ENCODE measurements at places on chromosomes 5 and 9.
A peak's percentile ranks its signal among the peaks of the same experiment; 100 is the strongest.

GRCh38 chr9:127022913-127023660, 99.3 kb downstream of the ANGPTL2 start:
- no peaks in the 10 kb centered on the region for H3K36me3 ChIP-seq
- no peak overlapping the region for H3K27ac ChIP-seq
- H3K4me1 ChIP-seq = peaks cover 11% of the 10 kb centered on the region
- DNase-seq = no peak

DNA sequence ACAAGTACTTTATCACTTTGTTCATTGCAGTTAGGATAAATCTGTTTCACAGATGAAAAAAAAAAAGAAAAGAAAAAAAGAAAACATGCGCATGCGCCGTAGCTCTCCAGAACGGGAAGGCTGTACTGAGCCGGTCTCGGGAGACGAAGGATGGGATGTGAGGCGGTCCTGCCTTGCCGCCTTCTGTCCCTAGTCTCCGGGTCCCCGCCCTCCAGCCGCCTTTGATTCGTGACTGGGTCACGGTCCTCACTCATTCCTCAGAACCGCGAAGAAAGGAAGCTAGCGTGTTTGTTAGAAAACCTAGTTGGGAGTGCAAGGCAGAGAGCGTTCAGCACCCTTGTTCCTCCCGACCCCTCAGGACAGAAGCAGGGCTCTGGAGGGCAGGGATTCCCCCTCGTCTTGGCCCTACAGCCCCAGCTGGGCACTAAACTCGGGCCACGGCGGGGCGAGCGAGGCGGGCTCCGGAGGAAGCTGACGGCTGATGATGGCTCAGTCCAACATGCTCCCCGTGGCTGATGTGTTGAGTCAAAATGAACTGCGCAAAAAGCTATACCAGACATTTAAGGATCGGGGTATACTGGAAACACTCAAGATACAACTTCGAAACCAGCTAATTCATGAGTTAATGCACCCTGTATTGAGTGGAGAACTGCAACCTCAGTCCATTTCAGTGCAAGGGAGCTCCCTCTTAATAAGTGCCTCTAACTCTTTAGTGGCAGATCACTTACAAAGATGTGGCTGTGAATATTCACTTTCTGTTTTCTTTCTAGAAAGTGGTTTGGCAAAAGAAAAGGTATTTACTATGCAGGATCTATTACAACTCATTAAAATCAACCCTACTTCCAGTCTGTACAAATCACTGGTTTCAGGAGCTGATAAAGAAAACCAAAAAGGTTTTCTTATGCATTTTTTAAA, 40.0 kb downstream of the CPLANE1 start:
- peak; percentile 25 for DNase-seq
- peaks cover 17% of the 10 kb centered on the region for H3K36me3 ChIP-seq
- H3K4me1 ChIP-seq = no peaks in the 10 kb centered on the region
- no peaks in the 10 kb centered on the region for H3K27me3 ChIP-seq

DNA sequence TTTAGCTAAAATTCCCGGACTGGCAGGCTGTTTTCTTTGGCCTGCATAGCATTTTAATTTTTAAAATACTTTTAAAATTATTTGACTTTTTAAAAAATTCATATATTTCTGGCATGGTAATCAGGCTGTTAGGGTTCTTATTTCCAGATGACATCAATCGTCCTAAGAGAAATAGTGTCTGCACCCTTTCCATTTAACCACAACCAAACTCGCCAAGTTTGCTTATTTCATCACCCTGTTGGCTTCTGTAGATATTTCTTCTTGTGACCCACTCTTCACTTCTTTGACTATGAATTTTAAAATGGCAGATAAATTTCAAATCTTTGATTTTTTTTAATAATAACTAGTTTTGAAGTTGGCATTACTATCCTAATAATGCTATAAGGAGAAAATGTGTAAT, 675.7 kb upstream of the FTMT start:
- H3K27ac ChIP-seq = no peak overlapping the region
- DNase-seq = no peak
- H3K27me3 ChIP-seq = no peaks in the 10 kb centered on the region
- H3K36me3 ChIP-seq = no peaks in the 10 kb centered on the region
- H3K4me1 ChIP-seq = no peaks in the 10 kb centered on the region

- H3K36me3 ChIP-seq = peaks cover 12% of the 10 kb centered on the region
- peaks cover 10% of the 10 kb centered on the region for H3K4me1 ChIP-seq
- DNase-seq = peak; percentile 54
- H3K4me3 ChIP-seq = no peak overlapping the region
- H3K27ac ChIP-seq = no peak overlapping the region
- H3K27me3 ChIP-seq = no peaks in the 10 kb centered on the region
Observed at GRCh38 chr5:156330141-156330870, 3.3 kb downstream of the SGCD start.

DNA sequence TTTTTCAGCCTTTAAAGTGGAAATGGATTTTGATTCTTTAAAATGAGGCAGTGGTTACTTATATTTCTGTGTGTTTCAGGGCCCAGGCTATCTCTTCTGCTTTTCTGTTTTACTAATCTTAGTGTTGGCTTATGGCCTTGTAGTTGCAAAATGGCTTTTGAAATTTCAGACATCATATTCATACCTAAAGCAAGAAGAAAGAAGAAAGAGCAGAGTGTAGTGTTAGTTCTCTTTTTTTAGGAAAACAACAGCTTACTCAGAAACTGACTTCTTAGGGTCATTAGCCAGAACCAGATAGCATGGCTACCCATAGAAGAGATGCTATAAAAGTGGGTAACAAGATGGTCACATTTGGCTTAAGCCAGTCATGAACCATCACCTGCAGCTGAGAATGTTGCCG, 20.9 kb downstream of the ZBED3 start:
- no peak overlapping the region for H3K4me3 ChIP-seq
- H3K27me3 ChIP-seq = no peaks in the 10 kb centered on the region
- peaks cover 12% of the 10 kb centered on the region for H3K36me3 ChIP-seq
- peaks cover 7% of the 10 kb centered on the region for H3K4me1 ChIP-seq
- H3K27ac ChIP-seq = no peak overlapping the region

DNA sequence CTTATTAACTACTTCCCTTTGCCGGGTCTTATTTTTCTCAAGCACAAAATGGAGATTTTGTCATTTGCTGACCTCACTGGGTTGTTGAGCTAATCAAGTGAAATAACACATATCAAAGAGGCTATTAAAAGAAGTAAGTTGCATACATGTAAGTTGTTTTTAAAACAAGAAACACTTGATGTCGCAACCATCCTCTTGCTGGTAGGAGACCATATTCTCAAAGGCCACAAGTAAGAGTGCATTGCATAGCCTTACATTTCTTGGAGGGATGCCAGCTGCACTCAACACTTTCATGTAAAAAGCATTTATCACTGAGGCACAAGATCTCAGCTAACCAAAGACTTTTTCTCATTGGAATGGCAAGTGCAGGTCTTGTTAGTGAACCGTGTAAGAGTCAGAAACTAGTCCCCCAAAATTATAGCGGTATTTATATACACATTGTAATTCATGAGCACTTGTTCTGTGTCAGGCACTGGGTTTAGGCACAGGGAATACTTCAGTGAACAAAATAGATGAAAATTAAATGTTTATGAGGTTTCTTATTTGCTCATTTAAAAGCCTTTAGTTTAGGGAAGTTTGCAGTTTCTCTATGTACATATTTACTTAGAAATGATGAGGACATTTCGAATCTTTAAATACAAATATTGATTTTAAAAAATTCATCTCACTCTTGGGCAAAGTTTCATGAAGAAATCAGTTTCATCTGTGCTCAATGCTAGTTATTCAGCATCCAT, 72.0 kb downstream of the ZFAND5 start:
- no peak overlapping the region for H3K27ac ChIP-seq
- H3K27me3 ChIP-seq = peaks cover 4% of the 10 kb centered on the region
- H3K36me3 ChIP-seq = no peaks in the 10 kb centered on the region
- H3K4me3 ChIP-seq = no peak overlapping the region

- H3K4me1 ChIP-seq = no peaks in the 10 kb centered on the region
- H3K4me3 ChIP-seq = no peak overlapping the region
- H3K27me3 ChIP-seq = no peaks in the 10 kb centered on the region
- H3K36me3 ChIP-seq = no peaks in the 10 kb centered on the region
- H3K27ac ChIP-seq = no peak overlapping the region
- DNase-seq = no peak
Observed at GRCh38 chr5:44842496-44843282, 33.9 kb downstream of the MRPS30 start.

DNA sequence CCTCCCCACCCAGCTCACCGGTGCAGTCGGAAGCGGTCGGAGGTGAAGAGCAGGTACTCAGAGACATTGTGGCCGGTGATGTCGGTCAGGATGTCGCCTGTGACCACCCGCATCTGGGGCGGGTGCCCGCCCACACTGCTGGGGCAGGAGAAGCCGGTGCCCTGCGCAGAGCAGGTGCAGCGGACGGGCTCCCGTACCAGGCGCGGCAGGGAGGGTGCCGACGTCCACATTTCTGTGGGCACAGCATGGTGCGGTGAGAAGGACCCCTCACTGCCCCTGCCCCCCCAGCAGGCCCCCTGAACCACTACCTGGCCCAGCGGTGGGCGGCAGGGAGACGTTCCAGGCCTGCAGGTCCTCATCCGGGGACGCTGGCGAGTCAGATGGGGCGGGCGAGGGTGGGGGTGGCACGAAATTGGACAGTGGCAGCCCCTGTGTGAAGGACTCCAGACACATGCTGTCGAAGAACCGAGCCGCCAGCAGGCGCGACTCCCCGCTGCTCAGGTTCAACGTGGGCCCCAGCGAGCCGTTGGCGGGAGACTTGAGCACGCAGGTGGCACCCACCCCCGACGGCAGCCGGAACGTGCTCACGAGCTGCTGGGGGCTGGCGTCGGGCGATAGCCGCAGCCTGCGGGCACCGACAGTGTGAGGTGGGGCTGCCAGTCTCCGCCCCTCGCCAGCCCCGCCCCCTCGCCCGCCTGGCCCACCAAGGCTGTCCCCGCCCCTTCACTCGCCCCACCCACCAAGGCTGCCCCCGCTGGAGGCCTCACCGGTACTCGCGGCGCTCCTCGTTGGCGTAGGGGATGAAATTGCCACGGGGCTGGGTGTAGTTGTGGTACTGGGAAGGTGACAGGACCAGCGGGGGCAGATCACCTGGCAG, 15.1 kb downstream of the ABCA2 start:
- no peaks in the 10 kb centered on the region for H3K27me3 ChIP-seq
- H3K4me3 ChIP-seq = no peak overlapping the region
- no peak overlapping the region for H3K27ac ChIP-seq
- peaks cover 49% of the 10 kb centered on the region for H3K36me3 ChIP-seq
- H3K4me1 ChIP-seq = no peaks in the 10 kb centered on the region

GRCh38 chr5:60263346-60263745, 369.8 kb upstream of the PDE4D start:
- no peaks in the 10 kb centered on the region for H3K36me3 ChIP-seq
- H3K4me3 ChIP-seq = no peak overlapping the region
- no peak for DNase-seq
- no peaks in the 10 kb centered on the region for H3K4me1 ChIP-seq
- H3K27ac ChIP-seq = no peak overlapping the region

GRCh38 chr9:89080193-89080592, 88.9 kb downstream of the S1PR3 start:
- peaks cover 12% of the 10 kb centered on the region for H3K4me1 ChIP-seq
- peak; percentile 23 for DNase-seq
- peaks cover 6% of the 10 kb centered on the region for H3K36me3 ChIP-seq
- H3K4me3 ChIP-seq = no peak overlapping the region
- peak overlapping the region; percentile 20 for H3K27ac ChIP-seq

DNA sequence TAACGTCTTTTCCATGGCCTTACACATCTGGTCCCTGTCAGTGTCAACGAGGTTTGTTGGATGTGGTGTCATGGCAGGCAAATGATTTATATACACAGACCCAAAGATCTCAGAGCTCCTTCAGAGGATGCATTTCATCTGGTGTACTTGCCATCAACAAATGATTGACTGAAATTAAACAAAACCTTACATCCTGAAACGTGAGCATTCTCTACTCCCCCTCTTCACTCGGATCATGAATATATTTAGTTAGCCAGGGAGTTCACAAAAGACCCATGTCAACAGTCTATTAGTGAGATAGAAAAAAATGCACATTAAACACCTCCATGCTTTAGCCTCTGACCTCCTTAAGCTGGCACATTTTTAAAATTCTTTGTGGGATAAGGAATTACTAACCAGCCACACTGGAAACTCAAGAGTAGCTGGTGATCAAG, 215.6 kb downstream of the EFNA5 start:
- H3K27ac ChIP-seq = no peak overlapping the region
- H3K27me3 ChIP-seq = no peaks in the 10 kb centered on the region
- no peak overlapping the region for H3K4me3 ChIP-seq
- H3K4me1 ChIP-seq = peaks cover 8% of the 10 kb centered on the region

GRCh38 chr9:98890256-98890655, 53.5 kb upstream of the COL15A1 start:
- no peak overlapping the region for H3K4me3 ChIP-seq
- H3K36me3 ChIP-seq = no peaks in the 10 kb centered on the region
- H3K27ac ChIP-seq = no peak overlapping the region
- H3K27me3 ChIP-seq = no peaks in the 10 kb centered on the region

DNA sequence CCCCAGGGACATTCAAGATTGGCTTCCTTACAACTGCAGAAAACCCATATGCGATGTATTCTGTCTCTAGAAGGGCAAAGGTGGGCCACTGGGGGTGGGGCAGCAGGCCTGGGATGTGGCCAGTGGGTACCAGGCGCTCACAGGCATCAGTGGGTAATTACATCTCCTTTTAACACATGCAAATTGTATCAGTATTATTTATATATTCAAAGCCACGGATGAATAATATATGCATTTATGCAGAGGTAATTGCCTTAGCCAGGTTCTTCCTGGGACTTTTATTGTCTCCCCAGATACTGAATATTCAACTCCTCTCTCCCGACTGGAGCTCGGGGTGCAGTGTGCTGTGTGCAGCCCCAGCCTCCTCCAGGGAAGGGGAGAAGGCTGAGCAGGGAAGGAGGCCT, 109.4 kb upstream of the MVB12B start:
- peaks cover 40% of the 10 kb centered on the region for H3K27me3 ChIP-seq
- no peak overlapping the region for H3K27ac ChIP-seq
- H3K36me3 ChIP-seq = no peaks in the 10 kb centered on the region
- no peak overlapping the region for H3K4me3 ChIP-seq

- no peak overlapping the region for H3K4me3 ChIP-seq
- H3K36me3 ChIP-seq = no peaks in the 10 kb centered on the region
- H3K27me3 ChIP-seq = no peaks in the 10 kb centered on the region
- no peak overlapping the region for H3K27ac ChIP-seq
- DNase-seq = peak; percentile 71
Observed at GRCh38 chr5:108655750-108656450, 91.8 kb upstream of the FER start.

All from IMR-90 (cell line).